Esophagus squamous epithelium (tissue), 5 donors: ENCODE measurements at places on chromosomes 2 and 18.

DNA sequence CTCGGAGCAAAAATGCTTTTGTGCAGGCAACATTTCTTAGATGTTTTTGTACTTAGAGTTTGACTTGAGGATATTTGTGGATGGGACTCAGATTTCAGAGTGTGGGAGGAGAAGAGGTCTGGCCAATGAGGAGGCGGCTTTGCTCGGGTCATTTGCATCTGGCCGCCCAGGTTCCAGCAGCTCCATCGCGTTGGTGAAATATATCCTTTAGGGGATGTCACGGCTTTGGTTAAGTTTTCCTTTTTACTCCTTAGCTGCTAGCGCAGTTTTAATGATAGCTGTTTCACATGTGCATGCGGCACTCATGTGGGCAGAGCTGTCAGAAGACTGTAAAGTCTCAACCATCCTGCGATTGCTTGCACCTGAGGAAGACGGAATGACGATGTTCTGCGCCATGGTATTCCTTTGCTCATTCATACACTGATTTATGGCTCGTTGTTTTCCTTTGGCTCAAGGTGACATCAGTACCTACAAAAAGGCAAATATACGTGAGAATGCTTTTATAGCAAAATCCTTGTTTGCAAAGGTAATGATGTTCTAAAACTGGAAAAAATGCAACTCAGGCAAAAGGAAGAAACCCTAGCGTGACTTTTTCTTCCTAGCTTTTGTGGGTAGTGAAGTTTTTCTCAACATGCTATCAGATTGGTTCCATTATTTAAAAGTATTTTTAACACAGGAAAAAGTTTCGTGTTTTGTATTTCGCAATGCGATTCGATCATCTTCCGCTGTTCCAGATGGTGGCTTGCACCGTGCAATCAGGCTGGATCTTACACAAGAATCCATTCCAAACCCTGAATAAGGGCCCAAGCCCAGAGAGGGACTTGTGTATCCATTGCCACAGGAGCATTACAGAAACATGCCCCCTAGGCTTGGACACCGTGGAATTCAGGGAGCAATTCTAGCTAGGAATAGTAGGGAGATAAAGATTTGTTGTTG is 70.5 kb upstream of the ZNF516 start:
- DNase-seq, result no peak

- no peak for DNase-seq
Measured at GRCh38 chr18:1412655-1413322, 508.1 kb downstream of the ADCYAP1 start.

- DNase-seq, result no peak
Measured at GRCh38 chr18:6785001-6785400, 55.5 kb downstream of the ARHGAP28 start.

GRCh38 chr2:207472343-207473048 is 57.3 kb upstream of the CREB1 start:
- no peak for DNase-seq

- no peak for DNase-seq
Measured at GRCh38 chr2:205524656-205525055, 157.6 kb upstream of the NRP2 start.

GRCh38 chr2:11743366-11743765 is 3.1 kb upstream of the LPIN1 start:
- no peak for DNase-seq

DNA sequence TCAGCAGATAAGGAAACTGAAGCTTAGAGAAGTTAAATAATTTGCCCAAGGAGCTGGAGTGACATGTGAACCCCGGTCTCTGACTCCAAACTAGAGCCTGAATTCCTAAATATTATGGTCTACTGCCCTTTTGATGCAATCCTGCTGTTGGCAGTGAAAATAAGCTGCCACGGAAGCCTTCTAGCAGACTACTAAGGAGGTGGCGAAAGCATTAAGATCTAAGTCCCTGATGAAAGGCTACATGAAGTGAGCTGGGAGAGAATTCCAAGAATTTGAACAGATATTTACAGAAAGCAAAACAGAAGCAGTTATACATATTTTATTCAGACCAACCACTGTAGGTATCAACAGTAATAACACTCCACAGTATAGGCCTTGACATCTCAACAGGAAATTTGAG is 28.1 kb downstream of the TRMT61B start:
- no peak for DNase-seq

GRCh38 chr2:52500561-52500960 is 1267.0 kb upstream of the CHAC2 start:
- DNase-seq, result no peak

GRCh38 chr18:2906704-2907549 is 60.1 kb downstream of the EMILIN2 start:
- no peak for DNase-seq

DNA sequence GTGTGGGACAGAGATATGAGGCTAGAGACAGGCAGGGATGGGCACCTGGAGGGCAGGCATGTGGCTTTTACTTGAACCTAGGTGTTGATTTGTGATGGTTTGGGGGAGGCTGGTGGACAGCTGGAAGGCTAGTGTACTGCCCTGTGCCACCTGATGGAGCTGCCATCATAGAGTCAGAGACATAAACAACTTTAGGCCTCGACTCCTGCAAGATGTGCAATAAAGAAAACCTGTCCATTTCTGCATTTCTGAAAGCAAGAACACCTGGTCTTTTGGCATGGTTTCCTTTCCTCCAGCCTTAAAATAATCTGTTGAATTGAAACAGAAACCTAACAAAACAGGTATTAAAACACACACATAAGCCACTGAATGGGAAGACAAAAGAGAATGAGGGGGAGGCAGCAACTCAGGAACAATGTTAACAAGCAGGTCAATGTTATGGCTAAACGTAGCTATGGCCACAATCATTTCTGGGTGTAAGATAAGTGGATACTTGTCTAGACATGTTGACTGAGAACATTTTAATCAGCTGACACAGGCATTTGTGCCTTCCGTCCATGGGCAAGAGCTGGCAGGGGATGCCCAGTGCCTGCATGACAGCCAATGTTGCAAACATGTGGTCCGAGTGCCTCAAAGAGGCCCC is 87.8 kb downstream of the KCTD1 start:
- no peak for DNase-seq

DNA sequence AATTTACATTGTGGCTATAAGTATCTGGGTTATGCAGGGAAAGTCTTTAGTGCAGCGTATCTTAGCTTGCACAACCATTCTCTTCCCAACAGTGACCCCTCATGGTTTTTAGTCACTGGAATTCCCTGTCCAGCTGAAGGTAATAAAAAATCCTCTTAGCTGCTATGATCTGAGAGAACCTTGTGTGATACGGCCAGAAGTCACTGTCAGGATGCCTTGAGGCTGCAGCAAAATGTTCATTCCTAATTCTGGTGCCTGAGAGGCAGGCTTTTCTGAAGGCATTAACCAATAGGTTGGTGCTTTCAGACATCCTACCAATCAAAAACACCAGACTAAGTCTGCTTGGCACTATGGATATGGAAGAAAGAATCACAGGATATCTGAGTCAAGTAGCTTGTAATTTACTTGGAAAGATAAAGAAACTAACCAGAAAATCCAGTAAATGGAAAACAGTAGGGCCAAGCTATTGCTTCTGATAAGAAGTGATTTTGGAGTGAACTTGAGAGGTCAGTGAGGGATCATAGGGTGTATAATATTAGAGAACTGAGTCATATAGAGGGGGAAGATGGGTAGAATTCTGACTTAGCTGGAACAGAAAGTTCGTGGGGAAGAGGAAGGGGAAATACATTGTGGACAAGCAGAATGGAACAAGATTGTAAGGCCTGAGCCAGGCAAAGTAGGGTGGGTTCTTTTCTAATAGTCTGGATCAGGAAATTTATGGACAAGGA is 89.0 kb upstream of the SLC14A2 start:
- no peak for DNase-seq

DNA sequence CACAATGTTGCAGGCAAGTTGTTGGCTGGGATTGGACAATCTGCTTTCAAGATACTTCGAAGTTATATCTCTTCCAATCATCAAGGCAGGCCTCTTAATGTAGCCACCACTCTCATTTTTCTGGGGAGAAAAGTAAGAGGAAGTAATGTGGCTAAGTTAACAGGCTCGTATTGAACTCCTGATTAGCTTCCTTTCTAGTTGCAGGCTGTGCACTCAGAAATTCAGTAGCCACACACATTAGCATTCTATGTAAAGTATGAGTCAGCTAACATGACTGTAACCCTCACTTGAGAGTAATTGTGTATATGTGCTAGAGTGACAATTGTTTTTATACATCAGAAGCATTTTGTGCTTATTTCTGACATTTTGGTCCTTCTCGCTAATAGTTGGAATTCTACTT is 3.3 kb downstream of the TWSG1 start:
- DNase-seq, result no peak

DNA sequence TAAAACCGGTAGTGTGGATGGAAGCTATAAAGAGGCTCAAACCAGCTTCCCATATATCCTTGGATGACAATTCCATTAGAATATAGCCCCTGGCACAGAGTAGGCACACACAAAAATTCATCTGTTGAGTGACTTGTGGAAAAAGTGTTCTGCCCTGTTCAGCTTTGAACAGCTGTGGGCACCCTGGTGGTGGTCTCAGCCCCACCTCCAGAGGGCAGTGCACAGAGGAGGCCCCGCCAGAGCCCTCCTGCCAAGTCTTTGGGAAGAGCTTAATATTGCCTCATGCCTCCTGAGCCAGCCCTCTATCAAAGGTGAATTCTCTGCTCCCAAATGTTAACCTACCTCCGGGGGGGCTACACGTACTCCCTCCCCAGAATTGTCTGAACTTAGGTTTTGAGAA is 30.4 kb downstream of the EPAS1 start:
- DNase-seq, result no peak

GRCh38 chr2:85994897-85995647 is 106.3 kb upstream of the ST3GAL5 start:
- no peak for DNase-seq

DNA sequence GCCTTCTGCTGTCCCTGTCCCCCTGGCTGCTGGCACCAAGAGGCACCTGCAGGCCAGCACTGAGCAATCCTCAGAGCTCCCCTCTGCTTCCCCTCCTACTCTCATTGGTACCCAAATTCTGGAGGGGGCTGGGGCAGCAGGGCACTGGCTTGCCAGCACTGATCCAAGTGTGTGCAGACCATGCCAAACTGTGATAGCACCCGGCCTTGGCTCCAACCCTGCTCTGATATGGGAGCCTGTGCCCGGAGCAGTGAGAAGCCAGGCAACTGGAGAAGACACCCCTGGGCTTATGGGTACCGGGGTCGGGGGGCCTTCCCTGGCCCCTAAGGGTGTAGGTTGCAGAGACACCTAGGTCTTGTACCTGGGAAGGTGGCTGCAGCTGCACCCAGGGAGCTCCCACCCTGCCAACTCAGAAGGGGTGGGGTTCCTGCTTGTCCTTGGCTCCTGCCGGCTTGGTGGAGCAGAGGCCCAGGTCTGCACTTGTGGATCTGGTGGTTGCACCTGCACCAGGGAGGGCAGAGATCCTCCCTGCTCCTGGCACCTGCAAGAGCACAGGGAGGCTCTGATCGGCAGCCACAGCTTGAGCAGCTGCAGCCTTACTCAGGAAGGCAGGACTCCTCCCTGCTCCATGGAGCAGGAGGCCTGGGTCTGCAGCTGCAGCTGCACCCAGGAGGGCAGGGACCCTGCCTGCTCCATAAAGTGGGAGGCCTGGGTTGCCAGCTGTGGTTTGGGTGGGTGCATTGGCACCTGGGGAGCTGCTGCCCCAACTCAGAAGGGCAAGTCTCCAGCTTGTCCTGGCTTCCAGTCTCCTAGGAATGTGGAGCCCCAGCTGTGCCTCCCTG is 96.3 kb downstream of the BCL2L11 start:
- DNase-seq, result no peak

- no peak for DNase-seq
Measured at GRCh38 chr2:165176780-165177179, 27.1 kb downstream of the SCN3A start.

DNA sequence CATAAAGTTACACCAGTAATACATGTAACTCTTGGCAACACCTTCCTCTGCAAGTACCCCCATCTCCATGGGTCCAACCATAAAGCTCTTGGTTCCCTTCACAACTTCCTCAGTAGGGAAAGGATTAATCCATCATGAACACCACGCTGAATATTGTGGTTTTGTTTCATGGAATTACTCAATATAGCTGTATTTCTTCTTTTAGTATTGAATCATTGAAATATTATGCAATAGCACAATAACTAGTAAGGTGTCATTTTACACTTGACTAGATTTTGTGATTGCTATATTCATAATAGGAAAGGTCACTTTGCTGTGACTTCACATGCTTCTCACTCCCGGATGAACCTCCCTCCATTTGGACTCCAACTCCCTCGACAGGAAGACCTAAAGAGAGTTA is 29.7 kb upstream of the PID1 start:
- DNase-seq, result no peak

- no peak for DNase-seq
Measured at GRCh38 chr2:232875256-232876121, 5.4 kb downstream of the SNORC start.

- no peak for DNase-seq
Measured at GRCh38 chr2:157261199-157261782, 3.8 kb downstream of the GALNT5 start.

- no peak for DNase-seq
Measured at GRCh38 chr2:207092818-207093217, 72.9 kb downstream of the KLF7 start.

- DNase-seq, result no peak
Measured at GRCh38 chr2:179788104-179788503, 73.3 kb downstream of the ZNF385B start.

DNA sequence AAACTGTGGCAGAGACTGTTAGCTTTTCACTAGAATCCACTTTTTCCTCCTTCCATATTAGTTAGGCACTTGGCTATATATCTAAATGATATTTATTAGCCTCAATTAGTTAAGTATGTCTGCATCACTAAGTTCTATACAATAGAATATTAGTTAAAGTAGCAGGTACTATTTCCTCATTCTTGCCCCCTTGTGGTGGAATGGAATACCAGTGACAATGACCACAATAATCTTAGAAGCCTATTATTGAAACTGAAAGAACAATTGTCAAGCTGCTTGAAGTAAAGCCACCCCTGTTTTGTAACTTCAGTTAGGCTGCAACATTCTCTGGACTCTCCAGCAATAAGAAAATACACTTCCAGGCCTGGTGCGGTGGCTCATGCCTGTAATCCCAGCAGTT is 476.3 kb upstream of the VWC2L start:
- DNase-seq, result no peak

GRCh38 chr2:241772063-241772499 is 4.5 kb upstream of the GAL3ST2 start:
- no peak for DNase-seq
